Epithelial cell of proximal tubule (primary cell): ENCODE measurements at places on chromosomes 3 and 15.

DNA sequence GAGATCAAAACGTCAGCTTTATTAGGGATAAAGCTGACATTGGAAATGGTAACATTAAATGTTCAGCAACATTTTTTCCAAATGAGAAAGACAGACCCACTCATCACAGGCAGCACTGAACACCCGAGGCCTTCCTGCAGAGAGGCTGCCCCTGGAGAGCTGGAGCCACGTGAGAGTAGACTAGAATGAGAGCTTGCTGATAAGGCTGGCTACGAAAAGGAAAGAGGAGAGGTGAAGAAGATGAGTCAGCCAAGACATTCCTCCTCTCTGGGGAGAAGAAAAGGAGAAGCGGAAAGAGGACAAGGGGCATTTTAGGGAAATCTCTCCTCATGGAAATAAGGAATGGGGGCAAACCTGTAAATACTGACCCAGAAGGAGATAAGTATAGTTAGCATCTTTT lies 7.3 kb downstream of the CYP19A1 start:
- DNase-seq = no peak

GRCh38 chr3:76300746-76301145 lies 515.4 kb upstream of the ZNF717 start:
- DNase-seq = no peak

GRCh38 chr3:57098418-57099310 lies 38.2 kb downstream of the SPATA12 start:
- no peak for DNase-seq

DNA sequence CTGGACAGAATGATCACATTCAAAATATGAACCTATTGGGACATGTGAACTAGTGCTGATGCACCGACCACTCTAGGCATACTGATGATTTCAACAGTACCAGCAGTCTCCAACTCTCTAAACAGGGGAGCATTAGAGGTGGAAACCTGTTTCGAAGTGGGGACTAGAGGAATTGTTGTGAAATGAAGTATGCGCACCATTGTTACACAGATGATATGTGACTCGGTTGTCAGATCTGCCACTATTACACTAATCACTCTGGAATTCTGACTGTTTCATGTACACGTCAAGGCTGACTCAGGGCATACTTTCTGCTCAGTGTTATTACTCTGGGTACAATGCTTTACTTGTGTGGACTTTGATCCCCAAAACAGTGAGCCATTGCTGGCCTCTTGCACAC lies 198.2 kb upstream of the UBE2E2 start:
- peak; percentile 93 for DNase-seq

DNA sequence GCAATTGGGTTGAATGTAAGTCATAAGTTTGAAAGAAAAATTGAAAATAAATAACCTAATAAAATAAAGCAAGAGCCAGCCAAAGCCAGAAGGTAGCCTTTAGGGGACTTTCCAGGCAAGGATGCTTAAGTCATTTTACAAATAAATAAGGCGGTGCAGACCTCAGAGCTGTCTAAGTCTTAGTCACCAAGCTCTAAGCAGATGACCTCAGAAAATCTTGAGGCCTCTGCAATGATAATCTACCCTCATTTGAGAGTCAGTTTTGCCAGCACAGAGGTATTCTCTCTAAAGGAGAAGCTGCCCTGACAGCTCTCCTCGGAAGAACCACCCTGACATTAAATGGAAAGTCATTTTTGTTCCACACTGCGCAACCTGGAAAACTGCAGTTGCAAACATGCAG lies 113.9 kb downstream of the OXNAD1 start:
- DNase-seq = no peak

DNA sequence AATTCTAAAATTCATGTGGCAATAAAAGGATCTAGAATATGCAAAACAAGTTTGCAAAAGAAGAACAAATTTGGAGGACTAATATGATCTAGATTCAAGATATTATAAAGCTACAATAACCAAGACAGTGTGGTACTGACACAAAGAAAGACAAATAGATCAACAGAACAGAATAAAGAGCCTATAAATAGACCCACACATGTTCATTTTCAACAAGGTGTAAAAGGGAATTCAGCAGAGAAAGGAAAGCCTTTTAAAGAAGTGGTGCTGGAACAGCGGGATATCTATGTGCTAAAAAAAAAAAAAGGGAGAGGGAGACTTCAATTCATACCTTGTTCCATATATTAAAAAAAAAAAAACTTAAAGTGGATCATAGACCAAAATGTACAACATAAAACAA lies 149.0 kb downstream of the WDR76 start:
- no peak for DNase-seq
